ENCODE measurements at places on chromosomes 6 and 20. TPM values are rescaled to one million over a fixed set of nuclear protein-coding genes. Genes with fewer than 3 reads are reported as not detected.

The APMAP gene
- polyA plus RNA-seq: 123 TPM

The BPIFB4 gene
- polyA plus RNA-seq: not detected

The CDYL gene
- 8.0 TPM for polyA plus RNA-seq

The XRN2 gene
- 54.3 TPM for polyA plus RNA-seq

The PTK7 gene
- 113 TPM for polyA plus RNA-seq

The NELFE gene
- polyA plus RNA-seq: 108 TPM

The GTSF1L gene
- polyA plus RNA-seq: not detected

The GHRH gene
- polyA plus RNA-seq: not detected

The LY6G5C gene
- 5.1 TPM for polyA plus RNA-seq

The HLA-DPB1 gene
- 18.9 TPM for polyA plus RNA-seq

The TTK gene
- 8.7 TPM for polyA plus RNA-seq

The IFT52 gene
- 51.7 TPM for polyA plus RNA-seq

Data from GM23248 (cell line).